CD4-positive, alpha-beta T cell treated with Interleukin-4 for 1 hour (primary cell): ENCODE measurements at places on chromosomes 6 and 20.

DNA sequence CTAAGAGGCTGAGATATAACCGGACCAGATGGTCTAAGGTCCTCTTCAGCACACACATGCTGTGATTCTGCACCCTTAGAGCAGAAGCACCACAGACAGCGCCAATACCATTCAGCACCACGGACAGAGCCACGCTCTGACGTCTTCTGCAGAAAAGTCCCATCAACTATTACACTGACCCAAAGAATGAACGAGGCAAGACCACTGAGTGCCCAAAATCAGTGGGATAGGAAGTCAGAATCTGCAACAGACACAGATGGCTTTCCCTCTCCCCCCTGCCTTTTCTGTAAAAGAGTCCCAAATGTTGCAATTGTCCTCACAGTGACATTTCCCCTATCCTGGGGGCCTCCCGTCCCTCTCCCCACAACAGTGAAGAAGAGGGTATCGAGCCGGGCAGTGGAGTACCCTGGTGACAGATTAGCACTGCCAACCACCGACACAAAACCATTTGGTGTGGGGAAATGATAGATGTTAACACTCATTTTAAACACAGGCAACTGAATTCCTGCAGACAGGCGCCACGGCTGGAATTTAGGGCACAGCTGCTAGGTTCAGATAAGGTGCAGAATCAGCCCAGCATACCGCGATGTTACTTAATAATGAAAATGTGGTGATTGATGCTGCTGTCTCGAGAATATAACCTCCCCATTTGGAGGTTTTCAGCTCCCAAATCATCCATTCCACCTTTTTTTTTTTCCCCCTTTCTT, 66.6 kb upstream of the CTNNBL1 start:
- DNase-seq, result no peak

GRCh38 chr20:3071266-3071609, 182 bp upstream of the OXT start:
- no peak for DNase-seq

DNA sequence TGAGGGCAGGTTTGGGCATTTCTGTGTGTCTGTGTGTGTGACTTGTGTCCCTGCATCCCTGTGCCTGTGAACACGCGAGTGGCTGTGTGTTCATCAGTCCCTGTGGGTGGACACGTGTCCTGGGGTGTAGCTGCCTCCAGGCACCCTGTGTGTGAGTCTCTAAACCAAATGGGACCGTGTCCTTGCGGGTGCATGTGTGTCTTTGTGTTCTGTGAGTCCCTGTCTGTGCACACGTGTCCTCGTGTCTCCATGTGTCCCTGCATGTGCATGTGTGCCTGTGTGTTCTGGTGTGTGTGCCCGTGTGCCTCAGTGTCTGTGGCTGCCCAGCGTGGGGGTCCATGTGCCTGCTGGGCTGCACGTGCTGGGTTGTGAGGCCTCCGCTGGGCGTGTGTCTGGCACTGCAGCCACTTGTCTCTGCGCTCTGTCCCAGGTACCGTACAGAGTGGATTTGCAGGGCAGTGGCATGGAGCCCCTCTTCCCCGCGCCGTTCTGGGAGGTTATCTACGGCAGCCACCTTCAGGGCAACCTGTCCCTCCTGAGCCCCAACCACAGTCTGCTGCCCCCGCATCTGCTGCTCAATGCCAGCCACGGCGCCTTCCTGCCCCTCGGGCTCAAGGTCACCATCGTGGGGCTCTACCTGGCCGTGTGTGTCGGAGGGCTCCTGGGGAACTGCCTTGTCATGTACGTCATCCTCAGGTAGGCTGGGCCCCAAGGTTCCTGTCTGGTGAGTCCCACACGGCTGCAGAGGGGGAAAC, 8.2 kb upstream of the LKAAEAR1 start:
- no peak for DNase-seq

DNA sequence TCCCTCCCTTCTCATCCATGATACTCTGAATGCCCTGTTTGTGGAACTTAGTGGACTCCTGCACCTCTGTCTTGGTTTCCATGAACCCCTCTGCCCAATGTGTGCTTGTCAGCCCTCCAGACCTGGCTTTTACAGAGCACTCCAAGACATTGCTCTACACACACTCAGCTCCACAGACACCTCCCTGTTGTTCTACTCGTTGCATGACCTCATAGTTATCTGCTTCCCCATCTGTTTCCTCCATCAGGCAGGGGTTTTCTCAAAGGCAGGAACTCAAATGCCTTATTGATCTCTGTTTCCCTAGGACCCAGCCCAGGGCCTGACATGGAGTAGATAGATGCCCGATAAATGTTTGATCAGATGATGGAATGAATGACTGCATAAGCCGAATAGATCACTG, 13.3 kb downstream of the PLCG1 start:
- DNase-seq, result peak; percentile 49

DNA sequence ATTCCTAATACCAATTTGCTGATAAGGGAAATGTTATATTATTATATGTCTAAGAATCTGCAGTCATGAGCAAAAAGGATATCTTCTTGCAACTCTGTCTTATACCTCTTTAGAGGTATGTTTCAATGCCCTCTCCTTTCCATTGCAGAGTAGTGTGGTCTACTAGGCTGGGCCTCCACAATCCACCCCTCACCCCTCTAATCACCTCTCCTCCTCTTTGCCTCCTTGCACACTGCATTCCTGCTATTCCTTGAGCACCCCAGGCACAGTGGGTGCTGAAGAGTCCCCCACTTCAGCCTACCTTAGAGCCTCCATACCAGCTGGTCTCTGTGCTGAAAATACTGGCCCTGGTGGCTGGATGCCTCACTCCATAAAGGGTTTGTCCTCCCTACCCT, 26.9 kb downstream of the ARMC2 start:
- DNase-seq, result no peak

DNA sequence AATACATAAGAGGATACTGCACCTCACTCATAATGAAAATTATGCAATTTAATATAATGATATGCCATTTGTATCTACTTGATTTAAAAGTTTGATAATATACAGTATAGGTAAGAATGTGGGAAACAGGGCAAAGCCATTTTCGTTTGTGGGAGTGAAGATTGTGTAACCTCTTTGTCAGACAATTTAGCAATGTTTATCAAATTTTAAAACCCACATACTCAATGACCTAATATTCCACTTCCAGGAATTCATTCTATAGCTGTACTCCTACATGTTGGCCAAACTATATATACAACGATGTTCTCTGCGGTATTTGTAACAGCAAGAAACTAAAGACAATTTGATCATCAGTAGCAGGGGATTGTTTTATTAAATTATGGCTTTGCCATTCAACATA, 17.8 kb upstream of the FKBP5 start:
- no peak for DNase-seq

DNA sequence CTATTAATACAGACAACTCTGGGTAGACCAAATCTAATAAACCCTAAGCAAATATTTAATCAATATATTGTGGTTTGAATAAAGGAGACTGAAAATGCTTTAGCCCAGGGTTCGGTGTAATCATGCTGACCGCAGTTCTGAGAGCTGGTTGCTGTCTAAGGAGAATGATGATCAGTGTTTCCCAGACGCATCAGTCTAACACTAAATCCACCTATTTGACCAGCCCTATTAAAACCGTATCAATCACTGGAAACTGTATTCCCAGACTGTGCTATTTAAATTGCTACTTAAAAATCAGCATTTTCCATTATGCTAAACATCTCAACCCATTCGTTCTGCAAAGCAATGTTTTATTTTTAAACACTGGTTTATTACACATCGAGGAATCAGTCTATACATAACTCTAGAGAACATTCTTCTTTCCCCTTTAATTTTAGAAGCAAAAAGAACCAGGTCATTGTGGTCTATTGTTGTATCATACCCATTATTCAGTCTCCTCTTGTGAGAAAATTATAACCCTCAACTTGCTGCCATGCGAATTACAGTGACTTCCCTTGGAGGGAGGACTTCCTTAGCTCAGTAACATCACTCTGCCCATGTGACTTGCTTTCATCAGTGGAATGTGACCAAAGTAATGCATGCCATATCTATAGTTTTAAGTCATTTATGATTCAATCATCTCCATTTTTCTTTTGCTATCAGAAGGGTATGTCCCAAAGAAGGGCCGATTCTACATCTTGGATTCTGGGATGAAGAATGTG, 515.2 kb upstream of the JAG1 start:
- no peak for DNase-seq
